ENCODE measurements at places on chromosomes 1 and 21. TPM values are rescaled to one million over a fixed set of nuclear protein-coding genes. Genes with fewer than 3 reads are reported as not detected.

RHCE gene
- 1.2 TPM for total RNA-seq

TPTE gene
- total RNA-seq: not detected

PPM1J gene
- 0.69 TPM for total RNA-seq

DNA sequence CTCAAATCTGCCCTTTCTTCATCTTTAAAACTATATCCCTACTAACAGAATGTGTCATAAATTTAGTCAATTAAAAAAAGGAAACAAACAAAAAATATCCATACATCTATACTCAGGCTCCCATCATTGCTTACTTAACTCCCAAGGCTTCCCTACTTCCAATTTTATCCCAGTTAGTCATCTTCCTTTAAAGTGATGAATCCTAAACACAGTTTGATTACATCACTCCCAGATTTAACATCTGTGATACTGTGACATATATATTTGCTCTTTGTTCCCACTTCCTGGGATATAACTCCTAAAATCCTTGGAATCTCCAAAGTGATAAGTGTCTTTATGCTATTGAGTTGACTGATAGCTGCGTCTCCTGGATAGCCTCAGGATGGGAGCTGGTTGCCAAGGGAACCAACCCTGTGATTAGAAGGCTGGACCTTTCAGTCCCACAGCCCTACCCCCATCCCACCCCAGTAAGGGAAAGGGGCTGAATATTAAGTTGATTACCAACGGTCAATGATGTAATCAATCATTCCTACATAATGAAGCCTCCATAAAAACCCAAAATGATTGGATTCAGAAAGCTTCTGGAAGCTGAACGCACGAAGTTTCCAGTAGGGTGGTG lies 21.6 kb downstream of the GLMN start:
- DNase-seq: no peak

GRCh38 chr1:212938846-212939245 lies 11.5 kb upstream of the VASH2 start:
- DNase-seq: peak; percentile 69

DNA sequence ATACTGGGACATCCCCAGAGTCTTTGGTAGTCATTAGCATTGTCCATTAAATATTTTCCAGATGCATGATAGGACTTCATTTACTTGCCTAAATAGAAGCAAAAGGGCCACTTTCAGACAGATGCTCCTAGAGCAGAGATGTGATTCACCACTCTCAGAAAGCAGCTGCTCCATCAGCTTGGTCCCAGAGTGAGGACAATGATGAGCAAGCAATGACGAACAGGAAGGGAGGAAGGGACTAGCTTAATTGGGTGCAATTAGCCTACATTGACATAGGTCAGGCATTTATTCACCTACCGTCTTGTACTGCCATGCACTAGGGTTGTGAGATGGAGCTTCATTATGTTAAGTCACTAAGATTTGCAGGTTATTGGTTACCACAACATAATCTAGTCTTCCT lies 85.1 kb upstream of the PLXNA2 start:
- no peak for DNase-seq

- DNase-seq: no peak
Observed at GRCh38 chr1:167339405-167339804, 118.7 kb downstream of the POU2F1 start.

Measured in glutamatergic neuron (in vitro differentiated cells).